ENCODE measurements at places on chromosomes 16 and 17.

- no peak for DNase-seq
Observed at GRCh38 chr16:58127033-58127556, 2.1 kb downstream of the CFAP20 start.

DNA sequence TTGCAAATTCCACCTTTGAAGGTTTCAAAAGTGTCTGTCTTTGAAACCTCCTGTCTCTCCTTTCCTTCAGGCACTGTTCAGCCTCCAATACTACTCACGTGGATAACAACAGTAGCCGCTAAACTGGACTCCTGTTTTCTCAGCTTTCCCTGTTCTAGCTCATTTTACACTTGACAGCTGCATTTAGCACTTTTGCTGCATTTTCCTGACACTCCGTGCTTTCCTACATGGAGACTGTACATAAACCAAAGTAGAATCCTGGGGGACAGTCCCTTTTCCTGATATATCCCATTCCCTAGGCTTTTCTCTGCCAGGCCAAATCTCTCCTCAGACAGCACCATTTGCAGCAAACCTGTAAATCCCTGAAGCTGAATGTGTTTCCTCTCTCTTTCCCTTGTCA is 3.6 kb downstream of the CCL5 start:
- DNase-seq, result no peak

DNA sequence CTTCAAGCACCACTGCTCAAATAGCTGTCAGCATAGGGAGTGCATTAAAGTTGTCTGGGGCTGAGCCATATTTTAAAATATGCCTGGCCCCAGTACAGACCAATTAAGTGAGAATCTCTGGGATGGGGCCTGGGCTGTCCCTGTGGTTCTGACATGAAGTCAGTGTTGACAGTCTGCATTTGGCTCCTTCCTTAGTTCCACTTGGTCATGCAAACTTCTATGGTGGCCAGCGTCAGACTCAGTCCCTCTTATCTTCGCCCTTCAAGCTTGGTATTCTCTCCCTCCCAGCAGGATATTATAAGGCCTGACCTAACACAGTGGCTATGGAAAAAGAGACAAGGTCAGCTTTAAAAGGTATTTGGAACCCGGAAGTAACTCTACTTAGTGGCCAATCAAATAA is 177.2 kb downstream of the PMP22 start:
- no peak for DNase-seq

- DNase-seq, result no peak
Observed at GRCh38 chr16:14029658-14030057, 41.5 kb upstream of the MRTFB start.

DNA sequence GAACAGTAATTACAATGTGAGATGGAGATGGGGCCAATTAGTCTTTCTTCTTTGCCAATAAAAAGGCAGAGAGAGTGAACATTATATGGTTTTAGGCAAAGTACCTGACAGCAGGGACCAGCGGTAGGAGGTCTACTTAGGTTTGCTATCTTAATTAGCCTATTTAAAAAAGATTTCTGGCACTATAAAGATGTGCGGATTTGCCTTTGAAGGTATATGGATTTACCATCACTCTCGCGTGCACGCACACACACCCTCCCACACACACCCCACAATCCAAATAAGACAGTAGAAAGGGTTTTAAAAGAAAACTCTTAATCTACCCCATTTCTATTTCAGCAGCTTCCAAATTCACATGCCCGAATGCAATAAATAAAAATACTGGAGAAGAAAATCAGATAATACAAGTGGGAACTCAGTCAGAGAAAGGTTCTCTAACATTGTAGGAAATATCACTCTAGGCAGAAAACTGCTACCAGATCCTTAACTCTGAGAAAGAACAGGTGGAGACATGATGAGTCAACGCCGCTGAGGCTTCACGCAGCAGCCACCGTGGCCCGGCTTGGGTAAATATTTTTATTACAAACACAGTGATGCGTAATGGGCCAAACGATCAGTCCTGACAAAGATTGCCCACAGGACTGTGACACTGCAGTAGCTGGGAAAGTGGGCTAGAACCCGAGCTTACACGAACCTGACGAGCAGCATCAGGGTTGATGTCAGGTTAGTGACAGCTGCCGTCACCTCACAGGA is 66.6 kb upstream of the AXIN2 start:
- no peak for DNase-seq

DNA sequence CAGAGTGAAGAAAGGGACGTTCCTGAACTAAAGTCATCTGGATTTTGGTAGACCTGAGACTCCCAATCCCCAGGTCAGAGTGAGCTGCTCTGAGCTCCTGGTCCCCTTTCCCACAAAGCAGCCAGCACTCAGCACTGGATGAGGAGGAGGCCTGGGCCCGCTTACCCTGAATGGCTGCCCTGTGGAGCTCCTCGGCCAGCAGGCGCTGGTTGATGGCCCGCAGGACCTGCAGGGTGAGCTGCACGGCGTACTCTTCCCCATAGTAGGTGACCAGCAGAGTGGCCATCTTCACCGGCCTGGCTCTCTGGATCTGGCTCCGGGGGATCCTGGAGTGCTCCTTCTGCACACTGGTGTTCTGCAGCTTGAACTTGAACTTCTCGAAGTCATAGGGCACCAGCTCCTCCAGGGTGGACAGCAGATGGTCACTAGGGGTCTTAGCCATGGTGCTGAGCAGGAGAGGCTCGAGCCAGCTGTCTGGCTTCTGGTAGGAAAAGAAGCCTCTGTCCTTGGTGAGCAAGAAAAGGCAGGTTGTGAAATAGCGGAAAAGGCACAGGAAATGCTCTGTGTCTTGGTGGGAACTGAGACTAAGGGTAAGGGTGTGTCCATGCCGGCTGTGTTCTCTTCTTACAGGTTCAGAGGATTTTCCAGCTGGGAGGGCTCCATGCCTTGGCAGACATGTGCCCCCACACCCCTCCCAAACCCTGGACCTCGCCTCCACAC is at the start of gene MEFV:
Gene MEFV, minus strand, starts transcription at position 488 of the 720 bp plus-strand sequence. Its CDS starts 46 bp downstream, at position 442.
- DNase-seq, result no peak

DNA sequence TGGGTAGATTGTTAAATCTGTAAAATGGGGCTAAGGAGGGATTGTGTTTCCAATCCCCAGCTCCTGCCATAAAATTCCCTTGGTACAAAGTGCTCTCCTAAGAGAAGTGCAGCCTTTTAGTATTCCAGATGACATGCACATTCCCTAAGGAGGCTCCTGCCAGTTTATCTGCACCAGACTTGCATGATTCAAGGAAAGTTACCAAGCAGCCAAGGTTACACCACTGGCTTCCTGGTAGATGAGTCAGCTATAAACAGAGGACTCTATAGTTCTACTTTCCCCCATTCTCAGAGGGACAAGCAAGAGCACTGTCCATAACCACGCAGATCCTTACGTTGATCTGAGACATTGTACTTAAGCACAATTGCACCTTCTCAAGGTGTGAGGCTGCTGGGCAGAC is 1.9 kb downstream of the CALB2 start:
- DNase-seq, result no peak

- no peak for DNase-seq
Observed at GRCh38 chr16:87216148-87216840, 100.9 kb downstream of the C16orf95 start.

DNA sequence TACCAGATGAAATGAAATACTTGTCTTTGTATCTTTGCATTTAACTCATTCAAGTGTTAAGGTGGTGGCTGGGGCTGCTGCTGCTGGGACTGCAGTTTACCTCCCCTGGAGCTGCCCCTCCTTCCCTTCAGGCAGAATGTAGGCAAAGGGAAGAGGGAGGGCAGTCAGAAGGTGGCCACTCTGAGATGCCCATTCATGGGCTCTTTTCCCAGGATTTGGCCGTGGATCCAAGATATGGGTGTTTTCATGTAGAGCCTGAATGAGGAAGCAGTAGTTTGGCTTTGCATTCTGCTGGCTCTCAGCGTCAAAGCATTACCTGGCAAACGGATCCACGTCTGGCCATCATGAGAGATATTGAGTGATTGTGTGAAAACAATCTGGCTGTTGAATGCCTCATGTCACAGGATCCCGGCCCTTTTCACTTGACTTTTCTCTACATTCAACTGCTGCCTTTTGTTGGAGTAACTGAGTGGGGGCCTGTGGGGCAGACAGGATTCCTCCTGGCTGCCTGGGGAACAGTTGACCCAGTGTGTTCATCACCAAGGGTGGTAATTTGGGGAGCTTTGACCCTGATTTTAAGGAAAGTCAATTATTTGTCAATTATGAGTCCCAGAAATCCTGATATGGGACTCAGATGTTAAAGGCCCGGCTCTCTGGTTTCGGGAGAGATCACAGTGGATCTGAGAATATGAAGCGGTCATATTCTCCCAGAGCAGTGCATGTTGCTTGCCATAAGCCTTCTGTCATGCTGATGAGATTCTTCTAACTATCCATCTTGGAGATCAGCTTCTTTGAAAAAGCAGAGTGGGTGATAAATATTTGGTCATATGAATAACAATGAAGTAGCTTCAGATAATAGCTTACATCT is 236.8 kb downstream of the IRX3 start:
- no peak for DNase-seq

- no peak for DNase-seq
Observed at GRCh38 chr16:13335879-13336278, 434.5 kb downstream of the SHISA9 start.

DNA sequence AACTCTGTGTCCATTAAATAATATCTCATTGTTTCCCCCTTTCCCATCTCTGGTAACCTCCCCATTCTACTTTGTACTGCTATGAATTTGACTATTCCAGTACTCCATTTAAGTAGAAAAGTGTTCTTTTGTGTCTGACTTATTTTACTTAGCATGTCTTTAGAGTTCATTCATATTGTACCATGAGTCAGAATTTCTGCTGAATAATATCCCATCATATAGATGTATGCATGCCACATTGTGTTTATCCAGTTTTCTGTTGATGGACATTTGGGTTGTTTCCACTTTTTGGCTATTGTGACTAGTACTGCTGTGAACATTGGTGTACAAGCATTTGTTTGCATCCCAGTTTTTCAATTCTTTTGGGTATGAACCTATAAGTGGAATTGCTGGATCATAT is 6.0 kb downstream of the PPM1D start:
- DNase-seq, result no peak

GRCh38 chr16:20072146-20072873 is 1.4 kb downstream of the GPR139 start:
- DNase-seq, result no peak

- DNase-seq, result no peak
Observed at GRCh38 chr17:77382966-77383612, 242.3 kb downstream of the SEC14L1 start.

GRCh38 chr17:61389670-61390478 is 9.8 kb upstream of the TBX2 start:
- peak; percentile 79 for DNase-seq

- no peak for DNase-seq
Observed at GRCh38 chr16:16064874-16065384, 115.5 kb downstream of the ABCC1 start.

DNA sequence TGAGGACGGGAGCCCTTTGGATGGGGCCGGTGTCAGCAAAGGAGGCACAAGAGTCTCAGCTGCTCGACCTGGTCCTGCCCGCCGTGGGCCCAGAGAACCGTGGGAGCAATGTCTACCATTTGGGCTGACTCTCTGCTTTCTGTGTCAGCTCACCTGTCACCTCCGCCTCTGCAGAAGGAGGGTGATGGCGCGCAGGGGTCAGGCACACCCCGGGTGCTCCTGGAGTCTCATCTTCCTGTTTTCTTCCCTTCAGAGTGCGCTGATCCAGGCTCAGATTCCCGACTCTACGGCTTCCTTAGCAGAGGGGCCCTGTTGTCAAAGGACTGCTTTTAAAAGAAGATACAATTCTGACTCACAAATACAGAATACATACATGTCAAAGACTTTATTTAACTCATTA is 167.1 kb downstream of the BANP start:
- DNase-seq, result no peak

DNA sequence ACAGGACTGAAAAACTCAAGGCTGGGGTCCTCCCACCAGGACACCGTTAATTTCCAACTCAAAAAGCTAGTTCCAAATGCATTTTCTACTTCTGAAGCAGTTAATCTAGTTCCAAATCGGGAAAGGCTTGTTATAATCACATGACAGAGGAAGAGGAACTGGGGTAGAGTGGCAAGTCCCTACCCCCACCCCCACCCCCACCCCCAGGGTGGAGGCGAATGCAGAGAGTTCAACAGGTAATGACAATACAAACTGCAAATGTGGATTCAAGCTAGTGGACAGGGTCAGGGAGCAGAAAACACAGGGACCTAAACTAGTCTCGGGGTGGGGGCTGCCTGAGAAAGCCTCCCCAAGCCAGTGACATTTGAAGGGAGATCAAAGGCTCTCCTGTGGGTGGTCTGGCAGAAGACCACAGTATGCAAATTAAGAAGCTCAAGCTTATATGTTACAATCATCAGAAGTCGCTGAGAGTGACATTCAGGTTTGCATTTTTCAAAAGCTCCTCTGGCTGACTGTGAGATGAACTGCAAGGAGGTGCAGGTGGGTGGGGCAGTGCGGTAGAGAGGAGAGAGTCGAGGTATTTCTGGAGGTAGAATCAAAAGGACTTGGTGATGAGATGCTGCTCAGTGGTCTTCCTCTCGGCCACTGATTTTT is 56.4 kb upstream of the SLC25A19 start:
- DNase-seq, result no peak

DNA sequence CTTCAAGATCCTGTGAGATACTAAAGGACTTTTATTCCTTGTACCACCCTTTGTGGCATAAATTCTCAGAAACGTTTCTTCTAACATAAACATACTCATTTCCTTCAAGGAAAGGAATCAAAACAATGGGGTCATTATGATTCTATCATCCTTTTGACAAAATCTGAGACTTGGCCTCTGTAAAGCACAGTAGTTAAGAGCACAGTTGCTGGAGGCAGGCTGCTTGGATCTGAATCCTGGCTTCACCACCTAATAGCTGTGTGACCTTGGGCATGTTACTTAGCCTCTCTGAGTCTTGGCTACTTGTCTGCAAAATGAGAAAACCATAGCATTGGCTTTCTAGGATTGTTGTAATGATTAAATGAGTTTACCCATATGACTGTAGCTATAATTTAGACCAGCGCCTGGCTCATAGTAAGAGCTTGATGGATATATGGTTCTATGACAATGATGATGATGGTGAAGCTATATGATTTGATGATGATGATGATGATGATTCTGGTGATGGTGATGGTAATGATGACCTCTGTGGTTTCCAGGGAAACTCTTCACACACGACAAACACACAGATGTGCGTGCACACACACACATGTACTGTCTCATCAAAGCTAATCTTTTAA is 6.1 kb upstream of the KRT31 start:
- no peak for DNase-seq

DNA sequence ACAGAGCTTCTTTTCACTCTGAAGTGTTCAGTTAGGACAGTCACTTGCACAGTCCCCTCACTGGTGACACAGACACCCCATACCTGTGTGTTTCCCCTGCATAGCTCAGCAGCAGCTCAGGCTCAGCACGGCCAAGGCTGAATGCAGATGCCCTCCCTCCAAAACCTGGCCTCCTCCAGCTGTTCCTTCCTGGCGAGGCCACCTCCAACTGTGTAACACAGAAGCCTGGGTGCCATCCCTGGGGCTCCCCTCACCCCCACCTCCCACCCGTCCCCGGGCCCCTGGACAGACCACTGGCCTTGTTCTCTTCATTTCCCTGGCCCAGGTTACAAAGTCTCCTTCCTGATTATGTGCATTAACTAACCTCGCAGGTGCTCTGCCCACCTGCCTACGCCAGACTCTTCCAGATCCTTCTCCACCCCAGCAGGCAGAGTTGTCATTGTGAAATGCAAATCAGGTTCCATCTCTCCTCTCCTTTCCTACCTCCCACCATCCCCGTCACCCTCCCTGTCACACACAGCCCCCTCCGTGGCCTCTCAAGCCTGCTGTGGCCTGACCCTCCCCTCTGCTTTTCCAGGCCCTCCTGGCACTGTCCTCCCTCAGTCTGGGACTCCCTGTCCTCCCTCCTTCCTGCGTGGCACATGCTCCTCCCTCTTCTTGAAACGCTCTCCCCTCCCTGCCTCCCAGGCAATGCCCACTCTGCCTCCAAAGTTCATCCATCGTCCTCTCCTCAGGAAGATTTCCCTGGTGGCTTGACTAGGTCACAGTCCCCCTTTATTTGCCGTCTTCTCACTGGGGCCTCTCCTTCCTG is 26.4 kb downstream of the MLYCD start:
- DNase-seq, result no peak
